CD4-positive, alpha-beta memory T cell (primary cell): ENCODE measurements at places on chromosomes 7 and 10.
A peak's percentile ranks its signal among the peaks of the same experiment; 100 is the strongest.

DNA sequence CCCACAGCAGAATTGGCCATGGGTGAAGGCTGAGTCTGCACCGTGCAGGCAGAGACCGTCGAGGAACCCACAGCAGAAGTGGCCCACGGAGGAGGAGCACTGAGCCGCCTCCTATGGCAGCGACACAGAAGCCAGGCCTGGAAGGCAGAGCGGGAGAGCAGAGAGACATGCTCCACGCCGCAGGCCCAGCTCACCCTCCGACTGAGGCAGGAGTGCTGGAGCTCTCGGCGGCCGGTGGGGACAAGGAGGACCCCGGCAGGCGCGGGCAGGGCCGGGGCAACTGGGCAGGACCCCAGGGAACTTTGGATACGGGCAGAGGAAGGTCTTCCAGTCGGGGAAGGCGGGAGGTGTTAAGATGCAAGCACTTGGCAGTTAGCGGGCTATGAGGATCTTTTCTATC, 420.4 kb downstream of the DNAJB6 start:
- no peaks in the 10 kb centered on the region for H3K36me3 ChIP-seq
- no peak for DNase-seq
- H3K27me3 ChIP-seq, result no peaks in the 10 kb centered on the region
- no peaks in the 10 kb centered on the region for H3K4me1 ChIP-seq

- DNase-seq, result no peak
- no peaks in the 10 kb centered on the region for H3K27me3 ChIP-seq
- H3K4me1 ChIP-seq, result no peaks in the 10 kb centered on the region
- no peak overlapping the region for H3K4me3 ChIP-seq
Observed at GRCh38 chr10:23280419-23281043, 64.1 kb downstream of the C10orf67 start.

DNA sequence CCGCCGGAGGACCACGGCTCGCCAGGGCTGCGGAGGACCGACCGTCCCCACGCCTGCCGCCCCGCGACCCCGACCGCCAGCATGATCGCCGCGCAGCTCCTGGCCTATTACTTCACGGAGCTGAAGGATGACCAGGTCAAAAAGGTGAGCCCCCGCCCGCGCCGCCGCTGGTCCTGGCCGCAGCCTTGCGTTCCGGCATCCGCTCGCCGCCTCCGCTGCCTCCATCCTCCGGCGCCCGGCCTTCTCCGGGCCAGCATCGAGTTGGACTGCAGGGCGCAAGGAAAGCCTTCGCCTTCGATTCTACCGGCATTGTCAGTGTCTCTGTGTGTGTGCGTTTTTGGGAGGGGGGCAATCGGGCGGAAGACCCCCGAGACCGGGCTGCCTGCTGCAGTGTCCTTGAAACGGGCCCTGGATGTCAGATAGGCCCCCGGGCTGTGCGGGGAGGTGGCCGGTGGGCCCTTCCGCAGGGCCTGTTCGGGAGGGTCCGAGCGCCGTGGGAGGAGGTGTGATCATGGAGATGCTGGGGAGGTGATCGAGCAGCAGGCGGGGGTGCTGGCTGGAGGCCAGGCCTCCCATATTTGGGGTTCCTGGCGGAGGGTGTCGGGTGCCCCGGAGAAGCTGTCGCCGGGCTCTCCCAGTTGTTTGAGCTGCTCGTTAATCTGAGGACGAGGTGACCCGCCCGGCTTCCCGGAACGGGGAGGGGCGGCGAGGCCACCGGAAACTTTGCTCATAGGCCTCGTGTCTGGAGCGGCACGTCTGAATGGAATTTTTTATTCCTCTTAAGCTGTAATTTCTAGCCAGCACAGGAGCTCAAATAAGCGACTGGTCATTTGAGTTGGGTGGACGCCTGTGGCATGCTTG, 40.8 kb downstream of the HK1 start:
- peaks cover 49% of the 10 kb centered on the region for H3K4me1 ChIP-seq
- H3K27me3 ChIP-seq, result no peaks in the 10 kb centered on the region
- H3K36me3 ChIP-seq, result no peaks in the 10 kb centered on the region
- DNase-seq, result peak; percentile 67
- H3K27ac ChIP-seq, result peak overlapping the region; percentile 84

GRCh38 chr10:14547816-14548215, 217.1 kb upstream of the FRMD4A start:
- H3K4me3 ChIP-seq, result no peak overlapping the region
- DNase-seq, result no peak
- no peak overlapping the region for H3K27ac ChIP-seq

DNA sequence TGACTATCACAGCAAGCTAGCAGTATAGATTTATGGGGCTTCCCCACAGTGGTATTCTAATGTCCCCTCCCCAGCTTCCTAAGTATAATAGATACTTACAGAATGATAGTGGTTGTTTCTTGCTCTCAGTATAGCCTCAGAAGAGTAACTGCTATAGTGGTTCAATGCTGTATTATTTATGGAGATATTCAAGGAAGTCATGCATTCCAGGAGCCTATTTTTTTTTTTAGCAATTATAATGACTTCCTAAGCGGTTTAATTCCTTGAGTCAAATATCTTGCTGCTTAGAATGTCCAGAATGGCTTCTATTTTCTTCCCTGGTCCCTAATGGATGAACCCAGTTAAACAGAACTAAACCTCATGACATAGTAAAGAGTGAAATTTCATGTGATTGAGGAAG, 451.5 kb upstream of the SEMA3D start:
- no peak overlapping the region for H3K27ac ChIP-seq
- no peaks in the 10 kb centered on the region for H3K36me3 ChIP-seq
- no peak for DNase-seq
- H3K27me3 ChIP-seq, result no peaks in the 10 kb centered on the region
- H3K4me3 ChIP-seq, result no peak overlapping the region
- H3K4me1 ChIP-seq, result no peaks in the 10 kb centered on the region

DNA sequence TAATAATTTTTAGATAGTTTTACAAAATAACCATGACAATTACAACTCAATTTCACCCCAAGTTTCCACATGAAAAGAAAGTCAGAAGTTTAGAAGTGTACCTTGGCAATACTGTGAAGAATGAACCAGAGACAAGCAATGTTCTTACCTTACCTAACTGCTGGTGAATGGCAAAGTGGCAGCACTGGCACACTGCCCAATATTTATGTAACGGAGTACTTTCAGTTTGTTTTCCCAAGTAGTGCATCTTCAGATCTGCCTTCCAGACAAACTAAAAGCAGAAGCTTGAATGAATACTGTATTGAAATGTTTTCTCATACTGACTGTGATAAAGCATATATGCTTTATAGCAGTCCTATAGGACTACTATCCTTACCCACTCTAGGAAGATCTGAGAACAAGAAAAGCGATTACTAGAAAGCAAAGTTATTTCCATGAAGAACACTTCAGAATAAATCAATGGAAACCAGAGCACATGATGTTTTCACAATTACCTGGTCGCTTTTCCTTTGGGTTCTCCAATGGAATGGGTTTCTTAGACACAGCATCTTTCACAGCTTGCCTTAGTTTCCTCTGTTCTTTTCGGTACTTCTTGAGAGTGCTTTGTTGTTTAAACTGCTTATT, 1.5 kb downstream of the NOC3L start:
- DNase-seq, result peak; percentile 22
- H3K4me1 ChIP-seq, result peaks cover 26% of the 10 kb centered on the region
- H3K4me3 ChIP-seq, result no peak overlapping the region
- no peaks in the 10 kb centered on the region for H3K27me3 ChIP-seq

DNA sequence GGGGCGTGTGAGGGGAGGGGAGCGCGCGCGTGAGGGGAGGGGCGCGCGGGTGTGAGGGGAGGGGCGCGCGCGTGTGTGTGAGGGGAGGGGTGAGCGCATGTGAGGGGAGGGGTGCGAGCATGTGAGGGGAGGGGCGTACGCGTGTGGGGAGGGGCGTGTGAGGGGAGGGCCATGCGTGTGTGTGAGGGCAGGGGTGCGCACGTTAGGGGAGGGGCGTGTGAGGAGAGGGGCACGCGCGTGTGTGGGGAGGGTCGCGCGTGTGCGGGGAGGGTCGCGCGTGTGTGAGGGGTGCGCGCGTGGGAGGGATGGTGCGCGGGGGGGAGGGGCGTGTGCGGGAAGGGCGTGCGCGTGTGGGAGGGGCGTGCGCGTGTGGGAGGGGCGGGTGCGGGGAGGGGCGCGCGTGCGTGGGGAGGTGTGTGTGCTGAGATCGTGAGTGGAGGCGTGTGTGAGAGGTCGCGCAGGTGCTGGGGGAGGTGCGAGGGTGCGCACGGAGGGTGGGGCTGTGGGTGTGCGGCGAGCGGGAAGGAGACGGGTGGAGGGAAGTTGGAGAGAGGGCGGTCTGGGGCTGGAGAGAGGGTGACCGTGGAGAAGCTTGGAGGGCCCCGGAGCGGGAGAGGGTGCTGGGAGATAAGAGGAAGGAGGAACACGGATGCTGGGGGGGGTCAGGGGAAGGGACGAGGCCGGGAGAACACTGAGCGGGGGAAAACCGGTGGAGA, 19.7 kb downstream of the MXI1 start:
- H3K36me3 ChIP-seq, result peaks cover 3% of the 10 kb centered on the region
- no peaks in the 10 kb centered on the region for H3K27me3 ChIP-seq
- H3K4me1 ChIP-seq, result peaks cover 18% of the 10 kb centered on the region
- DNase-seq, result peak; percentile 75

- H3K27me3 ChIP-seq, result no peaks in the 10 kb centered on the region
- DNase-seq, result no peak
- H3K36me3 ChIP-seq, result no peaks in the 10 kb centered on the region
- H3K27ac ChIP-seq, result no peak overlapping the region
- no peak overlapping the region for H3K4me3 ChIP-seq
- no peaks in the 10 kb centered on the region for H3K4me1 ChIP-seq
Observed at GRCh38 chr10:90175161-90175681, 473.8 kb downstream of the KIF20B start.

- no peaks in the 10 kb centered on the region for H3K4me1 ChIP-seq
- H3K36me3 ChIP-seq, result no peaks in the 10 kb centered on the region
- H3K27me3 ChIP-seq, result no peaks in the 10 kb centered on the region
- H3K4me3 ChIP-seq, result no peak overlapping the region
- no peak overlapping the region for H3K27ac ChIP-seq
Observed at GRCh38 chr7:45884136-45884535, 4.2 kb upstream of the IGFBP1 start.

DNA sequence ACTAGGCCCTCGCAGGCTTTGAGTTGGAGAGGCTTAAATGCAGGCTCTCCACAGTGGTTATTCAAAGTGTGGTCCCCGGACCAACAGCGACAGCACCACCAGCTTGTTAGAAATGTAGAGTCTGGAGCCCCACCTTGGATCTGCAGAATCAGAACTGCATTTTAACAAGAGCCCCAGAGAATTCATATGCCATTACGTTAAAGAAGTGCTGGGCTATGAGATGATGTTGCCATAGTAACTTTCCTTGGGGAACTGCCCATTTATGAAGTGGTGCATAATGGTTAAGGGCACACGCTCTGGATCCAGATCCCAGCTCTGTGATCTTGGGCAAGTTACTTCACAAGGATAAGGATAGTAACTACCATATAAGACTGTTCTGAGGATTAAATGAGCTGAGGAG, 48.9 kb downstream of the ZCCHC24 start:
- DNase-seq, result no peak
- no peaks in the 10 kb centered on the region for H3K4me1 ChIP-seq
- no peaks in the 10 kb centered on the region for H3K27me3 ChIP-seq
- H3K36me3 ChIP-seq, result no peaks in the 10 kb centered on the region
- H3K4me3 ChIP-seq, result no peak overlapping the region

- peak within 1 kb of the TSS; percentile 88 for H3K4me3 ChIP-seq
- DNase-seq, result peak; percentile 84
- peaks cover 60% of the 10 kb centered on the region for H3K4me1 ChIP-seq
- peak within 1 kb of the TSS; percentile 83 for H3K27ac ChIP-seq
- peaks cover 28% of the 10 kb centered on the region for H3K27me3 ChIP-seq
- H3K36me3 ChIP-seq, result peaks cover 11% of the 10 kb centered on the region
Observed at GRCh38 chr10:8054494-8055407, at the start of gene GATA3. Gene GATA3 (plus strand): TSS chr10:8054688. CDS start chr10:8055656, 968 bp downstream.

DNA sequence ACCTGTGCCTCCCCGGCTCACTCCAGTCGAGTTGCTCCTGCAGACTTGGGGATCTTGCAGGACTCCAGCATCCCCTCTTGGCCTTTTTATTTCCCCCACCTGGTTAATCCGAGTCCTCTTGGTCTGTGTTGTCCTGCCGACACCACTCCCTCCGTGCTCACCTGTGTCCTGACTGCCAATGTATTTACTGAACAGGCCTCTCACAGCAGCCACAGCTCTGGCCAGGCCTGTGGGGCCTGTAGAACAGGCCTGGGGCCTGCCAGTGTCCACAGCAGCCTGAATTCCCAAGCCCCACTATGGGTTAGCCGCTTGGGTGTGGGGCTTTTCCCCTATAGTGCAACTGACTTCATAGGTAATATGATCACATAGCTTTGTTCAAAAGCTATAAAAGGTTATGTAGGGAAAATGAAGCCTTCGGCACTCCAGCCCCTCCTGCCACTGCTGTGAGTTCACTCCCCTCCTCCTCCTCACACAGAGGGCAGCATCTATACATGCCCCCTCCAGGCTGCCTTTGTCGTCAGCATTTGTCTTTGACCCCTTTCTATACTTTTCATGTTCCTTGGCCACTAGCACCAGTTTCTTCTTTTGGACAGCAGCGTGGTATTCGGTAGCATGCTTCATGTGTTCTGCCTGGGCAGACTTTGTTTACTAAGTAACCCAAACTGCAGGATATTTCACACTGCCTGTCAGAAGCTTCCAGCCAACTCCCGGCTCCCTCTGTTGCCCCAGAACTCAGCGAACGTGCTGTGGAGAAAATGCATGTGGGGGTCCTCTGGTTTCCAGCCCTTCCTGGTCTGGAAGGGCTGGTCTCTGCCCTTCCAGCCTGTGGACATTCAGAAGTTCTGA, 46.1 kb downstream of the ZNF467 start:
- H3K27ac ChIP-seq, result no peak overlapping the region
- DNase-seq, result no peak
- no peak overlapping the region for H3K4me3 ChIP-seq
- H3K36me3 ChIP-seq, result peaks cover 40% of the 10 kb centered on the region
- no peaks in the 10 kb centered on the region for H3K4me1 ChIP-seq
- no peaks in the 10 kb centered on the region for H3K27me3 ChIP-seq

DNA sequence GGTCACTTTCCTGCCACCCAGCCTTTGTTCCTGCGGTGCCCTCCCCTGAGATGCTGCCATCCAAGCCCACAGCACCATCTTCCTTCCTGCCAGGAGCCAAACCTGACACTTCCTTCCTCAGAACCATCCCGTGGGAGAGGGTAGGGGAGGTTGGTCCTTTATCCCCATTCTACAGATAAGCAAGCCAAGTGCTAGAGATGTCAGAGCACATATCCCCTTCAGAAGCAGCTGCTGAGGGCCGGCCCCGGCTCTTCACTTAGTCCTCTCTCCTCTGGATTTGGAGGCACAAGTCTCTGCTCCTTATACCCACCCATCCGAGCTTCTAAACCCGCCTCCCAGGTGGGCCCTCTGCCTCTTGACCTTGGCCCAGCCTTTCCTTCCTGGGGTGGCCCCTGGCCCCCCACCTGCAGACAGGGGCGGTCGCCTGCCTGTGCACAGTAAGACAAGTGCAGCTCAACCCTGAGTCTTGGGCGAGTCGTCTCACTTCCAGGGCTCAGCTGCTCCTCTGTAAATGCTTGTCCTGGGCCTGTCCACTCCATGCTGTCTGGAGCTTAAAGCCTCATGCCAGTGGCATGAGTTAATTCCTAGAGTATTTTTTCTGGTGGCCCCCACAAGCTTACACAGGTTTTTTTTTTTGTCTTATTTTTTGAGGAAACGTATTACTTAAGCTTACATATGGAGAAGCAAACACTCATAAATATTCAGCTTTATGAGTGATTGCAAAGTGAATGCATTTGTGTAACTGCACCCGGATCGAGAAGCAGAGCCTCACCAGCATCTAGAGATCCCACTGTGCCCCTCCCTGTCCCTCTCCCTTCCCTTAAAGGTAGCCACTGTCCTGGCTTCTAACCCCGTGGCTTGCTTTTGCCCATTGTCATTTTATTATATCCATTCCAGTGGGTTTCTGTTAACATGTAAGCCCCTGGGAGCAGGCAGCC, 125.1 kb downstream of the CDH23 start:
- no peak for DNase-seq
- H3K4me3 ChIP-seq, result no peak overlapping the region
- H3K36me3 ChIP-seq, result no peaks in the 10 kb centered on the region
- no peaks in the 10 kb centered on the region for H3K27me3 ChIP-seq
- no peaks in the 10 kb centered on the region for H3K4me1 ChIP-seq
